ENCODE measurements at places on chromosomes 5 and 9.

GRCh38 chr5:158822099-158822498 lies 277.6 kb downstream of the EBF1 start:
- no peak for DNase-seq

DNA sequence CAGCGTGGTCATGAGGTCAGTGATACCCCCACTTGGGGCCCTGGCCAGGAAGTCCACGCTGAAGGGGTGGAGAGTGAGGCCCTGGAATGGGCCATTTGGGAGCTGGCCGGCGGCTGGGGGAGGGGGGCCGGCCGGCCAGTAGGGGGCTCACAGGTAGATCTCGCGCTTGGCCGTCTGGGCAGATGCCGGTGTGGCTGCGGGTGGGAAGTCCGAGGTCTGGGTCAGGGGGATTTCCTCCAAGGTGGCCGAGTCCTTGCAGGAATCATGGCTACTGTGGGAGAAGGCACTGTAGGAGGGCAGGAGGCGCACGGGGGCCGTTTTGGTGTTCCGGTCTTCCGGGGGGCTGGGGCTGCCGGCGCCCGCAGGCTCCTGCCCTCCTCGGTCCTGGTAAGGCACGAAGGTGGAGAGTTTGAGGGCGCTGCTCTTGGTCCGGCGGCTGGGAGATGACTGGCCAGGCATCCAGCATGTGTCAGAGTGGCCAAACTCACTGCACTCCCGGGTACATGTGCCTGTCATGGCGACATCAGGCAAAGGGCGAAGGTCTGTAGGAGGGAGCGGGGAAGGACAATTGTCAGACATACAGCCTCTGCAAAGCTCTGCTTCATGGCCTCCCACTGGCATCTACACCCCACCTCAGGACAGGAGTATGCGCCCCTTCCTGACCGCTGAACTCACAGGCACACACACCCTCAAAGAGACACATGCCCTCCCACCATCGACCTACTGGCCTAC lies 24.1 kb downstream of the PCDH1 start:
- no peak for DNase-seq

DNA sequence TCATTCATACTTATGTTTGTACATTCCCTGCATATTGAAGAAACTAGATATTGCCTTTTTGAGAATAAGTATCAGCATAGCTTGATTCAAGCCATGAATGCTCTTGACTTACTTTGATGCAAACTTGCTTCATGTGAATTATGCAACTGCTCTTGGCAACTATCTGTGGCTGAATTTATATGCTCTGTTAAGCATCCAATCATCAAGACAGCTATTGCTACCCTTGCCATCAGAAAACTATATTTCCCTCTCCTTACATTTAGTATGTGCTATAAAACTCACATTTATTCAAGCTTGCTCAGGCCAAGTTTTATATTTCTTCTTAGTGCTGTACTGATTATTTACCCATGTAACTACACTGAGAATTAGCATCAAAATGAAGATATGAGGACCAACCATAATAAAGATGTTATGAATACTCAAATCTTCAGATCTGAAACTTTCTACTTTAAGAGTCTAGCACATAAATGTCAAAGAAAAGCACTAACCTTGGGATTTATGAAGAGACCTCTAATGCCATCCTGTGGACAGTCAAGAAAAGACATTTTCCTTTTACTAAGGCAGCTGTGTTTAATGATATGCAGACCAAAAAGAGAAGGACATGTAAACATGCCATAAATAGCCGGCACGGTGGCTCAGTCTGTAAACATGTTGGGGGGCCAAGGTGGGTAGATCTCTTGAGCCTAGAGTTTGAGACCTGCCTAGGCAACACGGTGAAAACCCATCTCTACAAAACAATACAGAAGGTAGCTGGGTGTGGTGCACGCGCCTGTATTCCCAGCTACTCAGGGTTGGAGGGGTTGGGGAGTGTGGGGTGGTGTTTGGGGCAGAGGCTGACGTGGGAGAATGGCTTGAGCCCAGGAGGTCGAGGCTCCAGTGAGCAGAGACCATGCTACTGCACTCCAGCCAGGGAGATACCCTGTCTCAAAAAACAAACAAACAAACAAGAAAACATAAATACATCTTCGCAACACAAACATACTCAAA lies 267.0 kb upstream of the TYRP1 start:
- DNase-seq: no peak

DNA sequence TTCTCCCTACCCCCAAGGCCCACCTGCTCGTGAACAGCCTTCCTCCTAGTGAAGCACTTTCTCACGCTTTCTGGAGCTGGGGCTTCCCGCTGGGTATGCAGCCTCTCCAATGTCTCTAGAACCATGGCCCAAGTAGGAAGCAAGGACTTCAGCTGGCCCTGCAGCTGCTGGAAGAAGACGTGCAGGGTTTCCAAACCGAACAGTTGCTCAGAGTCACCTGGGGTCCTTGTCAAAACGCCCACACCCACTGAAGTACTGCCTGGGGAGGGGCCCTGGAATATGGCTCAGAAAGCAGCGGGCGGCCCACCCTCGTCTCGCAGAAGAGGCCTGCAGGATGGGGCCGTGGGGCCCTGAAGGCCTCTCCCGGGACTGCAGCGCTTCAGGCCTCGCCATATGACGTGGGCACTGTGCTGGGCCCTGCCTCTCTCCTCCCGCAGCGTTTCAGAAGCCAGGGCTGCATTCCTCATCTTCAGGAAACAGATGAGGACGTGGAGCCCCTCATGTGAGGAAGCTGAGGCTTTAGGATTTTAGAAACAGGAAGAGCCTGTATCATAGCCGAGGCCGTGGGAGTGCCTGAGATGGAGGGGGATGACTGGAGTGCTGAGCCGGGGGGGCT lies 116.0 kb upstream of the LMX1B start:
- no peak for DNase-seq

GRCh38 chr5:90921418-90921973 lies 362.9 kb downstream of the ADGRV1 start:
- no peak for DNase-seq

GRCh38 chr5:59401637-59402036 lies 491.9 kb downstream of the PDE4D start:
- DNase-seq: no peak
